Mammary epithelial cell (primary cell): ENCODE measurements at places on chromosomes 7 and 10. TPM values are rescaled to one million over a fixed set of nuclear protein-coding genes. Genes with fewer than 3 reads are reported as not detected.

The COL13A1 gene
- 1.3 TPM for total RNA-seq

The TMEM184A gene
- 11.5 and 15.1 TPM in 2 replicates for total RNA-seq

The IQUB gene
- total RNA-seq, result 1.5 TPM

DNA sequence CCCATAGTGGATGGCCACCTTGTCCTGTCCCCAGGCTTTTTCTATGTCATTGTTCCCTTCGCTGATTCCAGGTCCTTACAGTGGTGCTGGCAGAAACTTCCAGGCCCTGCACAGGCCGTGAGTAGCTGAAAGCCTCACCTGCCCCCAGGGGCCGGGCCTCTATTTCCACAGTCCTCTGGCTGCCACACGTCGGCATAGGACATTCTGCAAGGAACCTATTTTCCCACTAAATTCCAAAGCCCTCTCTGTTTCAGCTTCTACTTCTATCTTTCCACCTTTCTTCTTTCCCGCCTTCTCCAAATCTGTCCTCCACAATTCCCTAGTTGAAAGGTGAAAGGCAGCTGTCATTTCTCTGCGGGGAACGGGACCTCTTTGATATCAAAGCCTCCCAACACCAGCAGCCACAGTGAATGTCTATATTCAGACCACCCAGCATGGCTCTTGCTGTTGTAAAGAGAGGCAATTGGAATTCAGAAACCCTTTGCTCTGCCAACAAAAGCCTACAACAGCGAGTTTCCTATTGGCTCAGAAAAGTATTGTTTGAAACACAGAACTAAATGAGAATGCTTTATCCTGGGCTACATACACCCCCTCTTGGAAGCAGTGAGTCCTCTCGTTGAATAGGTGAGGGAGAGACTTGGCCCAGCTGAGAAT lies 607.7 kb downstream of the GALNT17 start:
- no peak for DNase-seq
